ENCODE measurements at places on chromosomes 7 and 10.

- DNase-seq: peak; percentile 72
These were observed 196.8 kb downstream of the REEP3 start for GRCh38 chr10:63718006-63718405.

- DNase-seq: no peak
These were observed 338.1 kb downstream of the ACTR3B start for GRCh38 chr7:153097511-153098201.

DNA sequence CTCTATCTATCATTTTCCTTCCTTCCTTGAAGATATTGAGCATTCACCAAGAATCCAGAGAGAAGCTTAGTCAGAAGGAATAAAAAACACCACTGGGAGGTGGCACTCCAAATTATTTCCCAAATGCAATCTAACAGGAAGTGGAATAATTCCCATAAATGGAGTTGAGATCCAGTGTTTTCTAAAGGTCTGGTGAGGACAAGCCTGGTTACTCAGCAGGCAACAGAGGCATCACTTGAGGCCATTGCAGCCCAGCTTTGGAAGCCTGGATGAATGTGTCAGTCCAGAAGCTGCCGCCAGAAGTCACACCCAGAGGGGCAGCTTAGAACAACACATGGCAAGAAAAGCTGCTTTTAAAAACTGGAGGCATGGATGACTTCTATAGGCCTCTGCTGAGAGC is 288.9 kb upstream of the KLF6 start:
- no peak for DNase-seq

GRCh38 chr7:104231054-104232046 is 23.5 kb upstream of the ORC5 start:
- DNase-seq: peak; percentile 55

GRCh38 chr7:158824028-158824427 is 5.3 kb downstream of the ESYT2 start:
- DNase-seq: no peak

DNA sequence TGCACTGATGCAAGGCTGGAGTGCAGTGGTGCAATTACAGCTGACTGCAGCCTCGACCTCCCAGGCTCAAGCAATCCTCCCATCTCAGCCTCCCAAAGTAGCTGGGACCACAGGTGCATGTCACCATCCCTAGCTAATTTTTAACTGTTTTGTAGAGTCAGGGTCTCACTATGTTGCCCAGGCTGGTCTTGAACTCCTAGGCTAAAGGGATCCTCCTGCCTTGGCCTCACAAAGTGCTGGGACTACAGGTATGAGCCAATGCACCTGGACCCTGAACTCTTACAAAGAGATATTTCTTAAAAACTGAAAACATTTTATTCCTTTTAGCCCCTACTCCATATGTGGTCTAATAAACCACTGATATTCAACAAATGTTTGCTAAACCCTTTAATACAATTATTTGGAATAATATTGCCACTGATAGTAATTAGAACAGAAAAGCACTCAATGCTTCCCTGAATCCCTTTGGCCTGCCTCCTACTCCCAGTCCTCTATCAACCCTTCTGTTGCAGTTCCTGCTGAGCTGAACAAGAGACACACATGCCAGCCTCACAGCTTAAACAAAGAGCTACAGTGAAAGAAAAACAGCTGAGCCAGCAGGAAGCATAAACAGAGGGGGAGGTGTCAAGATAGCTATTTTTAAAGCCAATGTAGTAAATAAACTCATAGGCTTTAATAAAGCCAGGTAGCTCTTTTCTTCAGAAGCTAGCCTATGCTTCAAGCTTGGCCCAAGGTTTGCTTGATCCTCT is 7.0 kb upstream of the GNAI1 start:
- no peak for DNase-seq

- no peak for DNase-seq
These were observed 363.2 kb downstream of the REEP3 start for GRCh38 chr10:63884426-63884825.

DNA sequence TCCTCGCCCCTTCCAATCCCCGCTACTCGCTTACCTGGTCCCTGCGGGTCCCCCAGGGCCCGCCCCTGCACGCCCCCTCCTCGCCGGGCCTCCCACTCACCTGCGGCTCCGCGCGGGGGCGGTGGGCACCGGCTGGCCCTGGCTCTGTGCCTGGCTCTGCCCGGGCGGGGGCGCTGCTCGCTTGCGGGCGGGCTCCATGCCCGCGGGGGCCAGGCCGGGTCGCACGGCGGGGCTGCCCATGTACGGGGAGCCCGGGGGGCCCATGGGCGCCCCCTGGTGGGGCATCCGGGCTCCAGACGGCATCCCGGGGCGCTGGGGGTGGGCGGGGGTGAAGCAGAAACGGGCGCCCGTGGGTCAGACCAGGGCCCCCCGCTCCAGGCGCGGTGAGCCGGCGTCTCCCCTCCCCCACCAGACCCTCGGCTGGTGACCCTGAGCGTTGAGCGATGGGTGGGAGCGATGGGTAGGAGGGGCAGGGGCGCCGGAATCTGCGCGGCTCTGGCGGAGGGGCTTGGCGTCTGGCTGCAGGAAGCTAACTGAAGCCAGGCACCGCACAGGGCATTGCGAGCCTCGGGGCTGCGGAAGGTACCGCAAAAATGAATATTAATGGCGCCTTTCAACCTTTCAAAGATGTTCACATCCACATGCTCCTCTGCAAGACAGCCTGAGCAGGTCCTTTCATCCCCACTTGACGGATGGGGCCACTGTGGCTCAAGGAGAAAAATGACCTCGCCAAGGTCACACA is 3.0 kb downstream of the SMARCD3 start:
- no peak for DNase-seq

DNA sequence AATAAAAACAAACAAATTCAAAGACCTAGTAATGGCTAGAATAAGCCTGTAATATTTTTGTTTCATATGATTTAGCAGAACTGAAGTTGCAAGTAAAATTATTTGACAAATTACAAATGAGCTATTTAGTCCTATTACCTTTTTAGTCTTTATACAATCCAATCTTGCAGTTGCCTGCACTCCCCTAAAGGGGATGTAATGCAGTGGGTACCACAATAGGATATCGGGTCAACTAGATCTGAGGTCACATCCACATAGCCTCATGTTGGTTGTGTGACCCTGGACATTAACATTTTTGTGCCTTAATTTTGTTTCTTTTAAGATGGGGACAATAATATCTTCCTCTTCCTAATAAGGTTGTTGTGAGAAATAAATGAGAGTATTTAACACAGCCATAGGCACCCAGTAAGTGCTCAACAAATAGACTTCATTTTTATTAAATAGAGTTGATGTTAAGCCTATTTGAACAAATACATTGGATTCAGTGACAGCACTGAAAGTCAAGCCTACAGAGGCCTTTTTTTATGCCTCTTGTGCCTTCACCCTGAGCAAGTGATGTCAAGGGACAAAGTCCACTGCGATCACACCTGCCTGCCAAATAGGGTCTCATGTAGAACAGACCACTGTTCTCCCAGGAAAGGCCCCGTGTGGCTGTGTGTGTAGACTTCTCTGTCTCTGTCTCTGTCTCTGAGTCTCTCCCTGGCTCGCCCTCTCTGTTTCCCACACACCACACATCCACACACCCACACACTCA is 124.8 kb downstream of the EVX1 start:
- no peak for DNase-seq

DNA sequence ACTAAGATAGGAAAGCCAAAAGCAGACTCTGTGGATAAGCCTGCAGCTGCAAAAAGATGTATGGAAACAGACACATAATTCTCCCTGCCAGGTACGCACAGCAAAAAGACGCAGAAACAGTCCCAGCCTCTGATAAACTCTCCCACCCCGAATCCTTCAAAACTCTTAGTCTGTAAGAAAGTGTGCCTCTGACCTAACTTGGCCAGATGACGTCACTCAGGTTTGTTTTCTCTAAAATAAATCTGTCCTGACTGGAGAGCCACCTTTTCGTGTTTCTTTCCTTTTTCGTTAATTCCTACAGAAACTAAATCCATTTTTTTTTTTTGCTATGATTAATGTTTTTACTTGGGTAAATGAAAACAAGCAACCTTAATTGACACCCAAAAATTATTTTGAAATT is 793.8 kb downstream of the SORCS1 start:
- DNase-seq: no peak

DNA sequence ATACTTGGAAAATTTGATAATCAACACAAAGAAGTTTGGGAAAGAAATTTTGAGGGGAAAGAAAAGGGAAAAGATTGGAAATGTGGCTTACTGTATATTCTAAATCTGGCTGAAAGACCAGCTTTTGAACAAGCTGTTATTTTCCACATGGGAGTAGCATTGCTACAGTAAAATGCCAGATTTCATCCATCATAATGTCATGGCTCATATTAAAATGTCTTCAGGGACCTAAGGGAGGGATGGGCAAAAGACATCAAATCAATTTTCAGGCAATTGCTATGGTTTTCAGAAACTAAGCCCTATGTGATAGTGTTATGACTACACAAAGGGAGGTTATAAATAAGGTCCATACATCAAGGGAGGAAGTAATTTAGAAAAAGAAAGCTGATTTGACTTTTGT is 1116.9 kb upstream of the CELF2 start:
- DNase-seq: no peak

- no peak for DNase-seq
These were observed 70.8 kb downstream of the PTF1A start for GRCh38 chr10:23262928-23263327.

- no peak for DNase-seq
These were observed 211.8 kb downstream of the ELMO1 start for GRCh38 chr7:37236906-37237305.

DNA sequence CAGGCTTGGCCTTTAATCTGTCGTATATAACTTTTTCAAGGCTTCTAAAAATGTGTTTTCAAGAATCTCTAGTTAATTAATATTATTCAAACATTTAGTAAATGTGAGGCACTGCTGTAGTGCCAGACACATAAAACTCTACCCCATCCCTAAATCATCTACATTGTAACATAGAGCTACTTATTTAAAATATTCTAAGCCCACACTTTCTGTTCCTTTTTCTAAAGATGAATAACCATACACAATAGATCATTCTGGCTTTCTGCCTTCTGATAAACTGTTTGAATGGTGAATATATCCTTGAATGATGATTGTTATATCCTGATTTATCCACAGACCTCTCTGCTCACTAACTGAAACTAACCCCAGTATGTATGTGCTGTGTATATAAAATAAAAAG is 41.4 kb downstream of the BRAF start:
- no peak for DNase-seq

DNA sequence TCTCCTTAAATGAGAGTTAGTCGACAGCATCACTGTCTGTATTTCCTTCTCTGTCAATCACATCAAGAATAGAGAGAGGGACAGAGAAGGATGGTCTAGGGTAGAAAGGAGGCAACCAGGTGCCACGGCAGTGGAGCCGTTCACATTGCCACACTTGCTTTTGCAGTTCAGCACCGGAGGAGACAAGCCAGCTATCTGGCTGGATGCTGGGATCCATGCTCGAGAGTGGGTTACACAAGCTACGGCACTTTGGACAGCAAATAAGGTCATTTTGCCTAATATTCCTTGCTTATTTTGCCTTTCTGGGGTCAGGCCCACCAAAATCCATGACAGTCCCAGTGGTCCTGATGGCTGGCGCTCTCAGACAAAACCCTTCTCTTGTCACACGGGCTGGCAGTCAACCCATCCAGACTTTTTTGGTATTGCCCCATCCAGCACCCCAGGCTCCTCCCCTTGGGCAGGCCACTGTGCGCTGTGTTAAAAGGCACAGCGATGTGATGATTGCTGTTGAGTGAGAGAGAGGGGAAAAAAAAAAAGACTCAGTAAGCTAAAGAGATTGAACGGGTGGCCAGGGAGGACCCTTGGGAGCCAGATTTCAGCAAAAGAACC is 8.4 kb downstream of the CPA2 start:
- DNase-seq: no peak

DNA sequence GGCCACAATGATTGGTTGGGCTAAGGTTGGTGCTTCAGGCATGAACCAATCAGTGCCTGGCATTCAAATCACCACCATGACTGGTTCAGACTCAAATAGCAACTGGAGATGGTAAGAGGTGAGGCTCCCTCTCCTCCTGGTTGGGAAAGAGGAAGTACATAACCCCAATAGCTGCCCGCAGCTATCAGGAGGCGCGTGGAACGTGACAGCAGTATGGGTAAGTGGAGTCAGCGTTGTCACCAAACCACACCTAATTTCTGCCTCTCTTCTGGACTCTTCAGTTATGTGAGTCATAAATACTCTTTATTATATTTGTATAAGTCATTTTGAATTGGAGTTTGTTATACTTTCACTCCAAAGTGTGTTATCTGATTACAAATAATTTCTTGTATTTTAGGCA is 17.9 kb upstream of the ITGA8 start:
- no peak for DNase-seq

- peak; percentile 80 for DNase-seq
These were observed 232.2 kb downstream of the KIAA1217 start for GRCh38 chr10:24440817-24441797.
